ENCODE measurements at places on chromosomes 7 and 10.

- DNase-seq: no peak
Observed at GRCh38 chr7:52668435-52668834, 367.0 kb upstream of the POM121L12 start.

GRCh38 chr10:63318491-63318890, 147.3 kb downstream of the JMJD1C start:
- no peak for DNase-seq

DNA sequence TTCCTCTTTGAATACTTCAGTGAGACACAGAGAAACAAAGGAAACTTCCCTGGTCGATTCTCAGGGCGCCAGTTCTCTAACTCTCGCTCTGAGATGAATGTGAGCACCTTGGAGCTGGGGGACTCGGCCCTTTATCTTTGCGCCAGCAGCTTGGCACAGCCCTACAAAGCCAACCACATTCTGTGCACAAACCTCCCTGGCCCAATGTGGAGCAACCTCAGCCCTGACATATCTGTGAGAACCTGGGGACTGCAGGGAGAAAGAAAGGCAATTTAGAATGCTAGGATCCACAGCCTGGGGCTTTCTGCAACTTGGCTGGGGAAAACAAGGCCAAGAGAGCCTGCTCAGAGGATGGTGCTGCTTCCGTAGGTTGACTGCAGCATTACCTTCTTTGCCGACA, 63.5 kb upstream of the PRSS58 start:
- no peak for DNase-seq

GRCh38 chr7:130902755-130903357, 168.8 kb upstream of the KLF14 start:
- no peak for DNase-seq

DNA sequence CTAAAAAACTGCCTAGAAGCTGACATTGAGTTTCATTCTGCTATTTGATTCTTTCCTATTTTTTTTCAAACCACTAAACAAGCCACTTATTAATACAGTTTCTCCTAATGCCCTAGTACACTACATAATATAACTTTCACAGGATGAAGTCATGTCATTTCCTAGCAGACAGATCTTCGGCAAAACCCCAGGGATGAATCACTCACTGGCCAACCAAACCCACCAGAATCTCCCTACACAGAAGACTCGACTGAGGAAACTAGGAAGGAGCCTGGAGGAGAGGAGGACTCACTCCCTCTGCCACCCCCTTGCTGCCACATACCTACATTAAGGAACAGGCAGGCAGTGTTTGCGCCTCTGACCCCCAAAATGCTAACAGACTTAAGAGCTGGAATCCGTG, 33.4 kb downstream of the XPNPEP1 start:
- DNase-seq: no peak

DNA sequence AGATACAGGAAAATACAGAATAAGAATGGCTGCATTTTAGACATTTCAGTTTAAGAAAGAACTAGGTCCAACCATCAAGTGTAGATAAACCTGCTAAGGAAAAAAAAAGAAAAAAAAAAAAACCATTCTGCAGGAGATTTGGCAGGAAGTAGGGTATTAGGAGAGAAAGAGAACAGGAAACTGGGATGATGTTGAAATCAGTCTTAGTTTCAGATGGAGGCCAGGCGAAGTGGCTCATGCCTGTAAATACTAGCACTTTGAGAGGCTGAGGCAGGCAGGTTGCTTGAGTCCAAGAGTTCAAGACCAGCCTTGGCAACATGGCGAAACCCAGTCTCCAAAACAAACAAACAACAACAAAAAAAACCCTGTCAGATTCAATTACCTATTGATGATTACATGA, 120.2 kb downstream of the RAB11FIP2 start:
- no peak for DNase-seq

GRCh38 chr10:3948843-3949242, 163.8 kb upstream of the KLF6 start:
- DNase-seq: peak; percentile 31

DNA sequence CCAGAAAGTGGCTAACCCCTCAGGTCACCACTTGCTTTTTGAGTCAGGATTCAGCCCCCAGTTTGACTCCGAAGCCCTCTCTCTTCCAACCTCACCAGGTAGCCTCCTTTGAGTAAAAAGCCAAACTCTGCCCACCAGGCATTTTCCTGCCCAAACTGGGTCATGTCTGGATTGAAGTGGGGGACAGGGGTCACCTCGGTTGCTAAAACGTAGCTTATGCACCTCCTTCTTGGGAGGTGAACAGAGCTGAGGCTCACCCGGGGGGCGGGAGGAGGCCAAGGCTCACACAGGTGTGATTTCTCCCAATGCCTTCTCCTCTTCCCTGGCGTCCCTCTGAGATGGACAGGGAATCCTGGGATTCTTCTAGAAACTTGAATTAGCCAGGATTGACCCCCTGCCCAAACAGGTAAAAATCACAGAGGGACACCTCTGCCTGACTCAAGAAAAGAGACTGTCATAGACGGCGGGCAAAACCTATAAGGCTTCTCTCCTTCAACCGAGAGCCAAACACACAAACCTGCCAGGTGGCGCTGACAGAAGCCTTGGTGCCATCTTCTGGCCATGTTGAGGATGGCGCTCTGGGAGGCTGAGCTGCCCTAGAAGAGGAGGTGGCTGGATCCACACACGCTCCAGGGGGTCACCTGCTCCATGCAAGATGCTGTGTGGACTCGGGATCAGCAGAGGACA, 51.6 kb downstream of the PRLHR start:
- DNase-seq: peak; percentile 28

- no peak for DNase-seq
Observed at GRCh38 chr7:155398944-155399343, 59.0 kb upstream of the EN2 start.

DNA sequence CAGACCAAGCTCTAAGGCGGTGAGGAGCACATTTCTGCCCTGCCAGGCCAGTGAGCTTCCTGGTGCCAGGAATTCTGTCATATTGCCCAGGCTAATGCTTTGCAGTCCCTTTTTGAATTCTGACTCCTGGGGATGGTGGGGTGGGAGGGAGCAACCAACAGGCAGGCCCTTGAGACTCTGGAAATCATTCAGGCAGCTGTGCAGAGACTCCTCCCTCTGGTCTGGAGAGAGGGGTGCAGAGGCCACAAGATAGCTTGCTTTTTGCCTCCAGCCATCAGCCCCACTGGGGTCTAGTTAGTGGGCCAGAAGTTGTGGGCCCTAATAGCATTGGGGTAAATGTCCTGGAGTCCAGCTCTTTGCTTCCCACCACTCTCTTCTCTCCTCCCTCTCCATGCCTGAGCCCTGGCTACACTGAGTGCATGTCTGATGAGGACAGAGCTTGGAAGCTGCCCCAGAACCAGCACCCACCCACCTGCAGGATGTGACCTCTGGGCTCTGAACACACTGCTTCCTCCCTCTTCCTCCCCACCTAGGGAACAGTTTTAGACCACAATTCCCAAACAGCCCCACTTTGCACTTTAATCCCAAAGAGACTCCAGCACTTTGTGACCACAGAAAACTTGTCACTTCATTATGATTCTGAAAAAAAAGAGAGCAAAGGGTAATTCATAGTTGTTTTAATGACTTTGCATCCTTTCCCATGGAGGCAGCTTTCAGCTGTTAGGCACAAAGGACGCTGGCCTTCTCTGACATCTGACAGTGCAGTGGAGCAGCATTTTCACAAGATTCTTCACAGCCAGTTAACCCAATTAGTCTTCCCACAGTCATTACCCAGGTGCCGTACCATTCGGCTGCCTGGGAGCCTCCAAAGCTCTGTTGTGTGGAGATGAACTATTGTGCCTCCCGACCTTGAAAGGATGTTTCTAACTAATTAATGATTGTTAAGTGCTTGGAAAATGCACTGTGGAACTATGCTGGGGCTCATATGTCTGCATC, 262.5 kb downstream of the TRIL start:
- no peak for DNase-seq

DNA sequence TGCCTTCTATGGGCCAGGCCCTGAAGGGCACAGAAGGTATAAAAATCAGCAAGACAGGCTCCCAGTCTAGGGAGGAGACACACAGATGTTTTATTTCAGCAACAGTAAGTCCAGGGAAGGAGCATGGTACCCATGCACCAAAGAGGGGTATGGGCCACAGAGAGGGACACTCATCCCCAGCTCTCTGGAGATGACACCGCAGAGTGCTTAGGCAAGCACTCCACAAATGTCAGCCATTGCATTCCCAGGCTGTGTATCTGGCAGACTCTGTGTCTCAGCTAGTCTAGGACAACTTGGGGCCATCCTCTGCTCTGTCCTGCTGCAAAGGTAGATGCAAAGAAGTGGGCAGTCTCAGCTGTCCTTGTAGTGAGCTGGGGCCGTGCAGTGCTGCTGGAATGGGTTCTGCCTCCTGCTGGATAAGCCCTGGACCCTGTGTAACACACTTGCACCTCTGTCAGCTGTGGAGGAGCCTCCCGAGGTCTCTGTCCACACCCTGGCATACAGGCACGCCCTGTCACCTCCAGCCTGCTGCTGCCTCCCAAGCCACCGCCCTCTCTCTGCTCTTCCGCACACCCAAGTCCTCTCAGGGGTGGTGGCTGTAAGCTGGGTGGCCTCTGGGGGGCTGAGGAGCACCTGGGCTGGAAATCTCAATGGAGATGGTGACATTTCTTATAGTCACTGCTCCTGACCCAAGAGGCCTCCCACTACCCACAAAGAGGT, 57.6 kb downstream of the VOPP1 start:
- DNase-seq: no peak

- no peak for DNase-seq
Observed at GRCh38 chr10:75793848-75794247, 362.4 kb downstream of the LRMDA start.

- DNase-seq: no peak
Observed at GRCh38 chr10:59735296-59735695, 18.0 kb downstream of the MRLN start.

DNA sequence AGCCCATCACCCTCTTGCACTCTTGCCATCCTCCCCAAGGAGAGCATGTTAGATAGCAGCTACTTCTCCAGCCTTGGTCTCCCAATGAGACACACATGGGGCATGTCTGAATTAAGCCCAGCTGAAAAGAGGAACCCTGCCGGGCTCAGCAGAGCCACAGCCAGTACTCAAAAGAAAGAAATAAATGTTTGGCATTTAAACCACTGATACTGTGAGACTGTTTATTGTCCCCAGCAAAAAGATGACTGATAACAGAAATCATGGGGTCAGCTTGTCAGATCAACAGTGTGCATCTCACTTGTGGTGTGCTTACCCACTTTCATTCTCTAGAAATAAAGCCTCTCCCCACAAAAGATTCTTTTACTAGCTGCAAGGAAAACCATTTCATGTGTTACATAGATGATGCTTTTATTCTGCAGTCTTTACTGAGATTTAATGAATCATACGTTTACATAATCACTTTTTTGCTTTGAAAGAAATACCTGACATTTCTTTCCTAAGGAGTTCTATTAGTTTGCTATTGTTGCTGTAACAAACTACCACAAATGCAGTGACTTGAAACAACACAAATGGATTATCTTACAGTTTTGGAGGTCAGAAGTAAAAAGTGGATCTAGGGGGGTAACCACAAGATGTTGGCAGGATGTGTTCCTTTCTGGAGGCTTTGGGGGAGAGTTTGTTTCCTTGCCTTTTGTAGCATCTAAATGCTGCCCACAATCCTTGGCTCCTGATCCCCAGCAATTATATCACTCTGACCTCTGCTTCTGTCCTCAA, 20.9 kb downstream of the ANKRD7 start:
- DNase-seq: no peak

GRCh38 chr10:77441353-77442166, 196.0 kb downstream of the KCNMA1 start:
- DNase-seq: no peak

DNA sequence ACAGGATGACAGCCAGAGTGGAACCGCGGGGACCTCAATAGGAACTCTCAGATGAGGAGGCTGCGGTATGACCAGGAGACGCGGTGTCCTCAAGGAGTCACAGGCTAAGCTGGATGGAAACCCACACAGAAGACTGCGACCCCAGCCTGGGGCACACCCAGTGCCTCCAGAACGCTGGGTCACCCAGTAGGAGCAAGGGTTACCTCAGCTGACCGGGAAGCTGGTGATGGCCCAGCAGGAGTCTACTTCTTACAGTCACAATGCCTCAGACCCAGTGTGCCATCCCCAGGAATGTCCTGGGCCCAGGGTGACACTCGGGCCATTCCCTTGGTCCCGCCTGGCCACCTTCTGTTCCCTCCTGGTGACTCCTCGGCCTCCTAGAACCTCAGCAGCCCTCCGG, 29.9 kb downstream of the CNPY1 start:
- no peak for DNase-seq

DNA sequence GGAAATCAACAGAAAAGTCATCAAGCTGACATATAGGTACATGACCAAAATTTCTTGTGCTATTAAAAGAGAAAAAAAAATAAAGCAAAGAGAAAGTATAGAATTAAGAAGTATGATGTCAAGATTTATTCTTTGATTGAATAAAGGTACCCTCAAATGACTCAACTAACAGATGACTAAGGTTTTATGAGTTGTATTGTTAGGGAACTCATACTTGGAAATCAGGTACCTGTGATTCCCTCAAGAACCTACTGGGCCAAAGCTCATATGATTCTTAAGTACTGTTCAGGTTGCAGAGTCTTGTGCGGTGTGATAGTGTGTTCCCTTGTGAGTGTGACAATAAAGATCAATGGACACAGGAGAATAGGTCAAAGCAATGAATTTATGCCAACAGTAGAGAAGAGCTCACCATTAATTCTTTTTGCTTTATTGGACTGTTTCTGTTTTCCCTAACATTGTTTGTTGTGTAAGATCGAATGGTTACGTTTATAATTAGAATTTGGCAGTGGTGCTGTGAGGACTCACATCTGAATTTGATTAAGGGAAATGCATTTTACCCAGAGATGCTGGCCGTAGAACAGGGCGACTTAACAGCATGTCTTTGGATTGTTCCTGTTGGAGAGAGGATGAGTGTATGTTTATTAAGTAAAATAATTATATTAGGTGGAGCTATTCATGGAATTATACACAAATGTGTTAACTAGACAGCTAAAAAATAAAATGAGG, 293.2 kb upstream of the SEMA3D start:
- no peak for DNase-seq

DNA sequence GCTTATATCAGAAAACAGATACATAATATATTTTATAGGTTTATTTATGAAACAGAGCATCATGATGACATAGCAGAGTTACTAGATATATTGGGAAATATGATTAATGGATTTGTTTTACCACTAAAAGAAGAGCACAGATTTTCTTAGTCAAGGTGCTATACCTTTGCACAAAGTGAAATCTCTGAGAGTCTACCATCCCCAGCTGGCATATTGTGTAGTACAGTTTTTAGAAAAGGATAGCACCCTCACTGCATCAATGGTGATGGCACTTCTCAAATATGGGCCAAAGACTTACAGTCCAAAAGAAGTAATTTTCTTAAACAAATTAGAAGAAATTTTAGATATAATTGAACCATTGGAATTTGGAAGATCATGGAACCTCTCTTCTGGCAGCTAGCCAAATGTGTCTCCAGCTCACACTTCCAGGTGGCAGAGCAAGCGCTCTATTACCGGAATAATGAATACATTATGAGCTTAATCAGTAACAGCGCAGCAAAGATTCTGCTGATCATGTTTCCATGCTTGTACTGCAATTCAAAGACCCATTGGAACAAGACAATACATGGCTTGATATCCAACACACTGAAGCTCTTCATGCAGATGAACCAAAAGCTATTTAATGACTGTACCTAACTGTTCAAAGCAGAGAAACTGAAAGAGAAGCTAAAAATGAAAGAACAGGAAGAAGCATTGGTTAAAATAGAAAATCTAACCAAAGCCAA, 21.9 kb upstream of the CREB3L2 start:
- DNase-seq: no peak

Measured in stimulated activated naive CD4-positive, alpha-beta T cell (primary cell).